Activated naive CD4-positive, alpha-beta T cell treated with anti-CD3 and anti-CD28 coated beads, Interleukin-2, amount 50 U/mL, for 16 hours (primary cell): ENCODE measurements at places on chromosomes 16 and 17.

DNA sequence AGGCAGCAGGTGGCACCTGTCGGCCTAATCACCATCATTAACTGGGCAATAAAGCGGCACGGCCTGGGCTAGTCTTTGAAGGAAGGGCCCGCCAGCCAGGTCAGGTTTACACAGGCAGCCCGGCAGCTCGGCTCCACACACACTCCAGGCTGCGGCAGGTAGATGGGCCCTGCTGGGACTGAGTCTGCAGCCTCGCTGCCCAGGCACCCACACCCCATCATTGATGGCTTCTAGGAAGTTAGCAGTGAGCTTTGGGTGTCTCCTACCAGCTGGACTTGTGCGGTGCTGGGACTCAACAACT, 6.8 kb upstream of the FOXN1 start:
- DNase-seq: no peak

DNA sequence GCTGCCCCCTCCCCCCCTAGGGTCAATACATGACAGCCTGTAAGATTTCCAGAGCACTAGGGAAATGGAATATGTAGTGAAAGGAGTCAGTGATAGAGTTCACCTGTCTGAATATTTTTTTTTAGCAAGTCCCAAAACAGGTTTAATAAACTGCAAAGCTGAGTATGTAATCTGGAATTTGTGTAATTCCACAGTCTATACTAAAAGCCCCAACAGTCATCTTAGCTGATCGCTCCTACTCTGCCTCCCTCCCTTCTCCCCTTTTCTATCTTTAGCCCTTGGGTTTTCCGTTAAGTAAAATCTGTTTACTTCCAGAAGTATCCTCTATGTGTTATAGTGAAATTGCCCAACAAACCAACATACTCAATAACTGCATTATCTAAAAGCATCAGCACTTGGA, 3.5 kb downstream of the CDH13 start:
- DNase-seq: no peak

DNA sequence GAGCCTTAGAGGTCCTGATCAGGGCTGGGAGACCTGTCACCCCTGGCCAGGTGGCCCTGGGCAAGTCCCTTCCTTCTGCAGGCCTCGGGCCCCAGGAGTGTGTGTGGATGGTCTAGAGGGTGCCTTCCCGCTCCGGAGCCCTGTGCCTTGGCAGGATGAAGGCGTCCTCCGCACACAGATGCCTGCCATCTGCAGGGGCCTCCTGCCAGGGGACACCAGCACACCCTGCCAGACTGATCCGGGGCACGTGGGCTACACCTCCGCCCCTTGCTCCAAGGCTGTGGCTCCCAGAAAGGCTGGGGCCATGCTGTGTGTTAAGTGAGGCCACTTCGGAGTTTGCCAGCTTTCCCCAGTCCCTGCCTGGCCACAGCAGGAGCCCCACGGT, 30.7 kb downstream of the NPTX1 start:
- no peak for DNase-seq

- DNase-seq: peak; percentile 44
Observed at GRCh38 chr17:39002991-39003715, 36.0 kb upstream of the FBXO47 start.

DNA sequence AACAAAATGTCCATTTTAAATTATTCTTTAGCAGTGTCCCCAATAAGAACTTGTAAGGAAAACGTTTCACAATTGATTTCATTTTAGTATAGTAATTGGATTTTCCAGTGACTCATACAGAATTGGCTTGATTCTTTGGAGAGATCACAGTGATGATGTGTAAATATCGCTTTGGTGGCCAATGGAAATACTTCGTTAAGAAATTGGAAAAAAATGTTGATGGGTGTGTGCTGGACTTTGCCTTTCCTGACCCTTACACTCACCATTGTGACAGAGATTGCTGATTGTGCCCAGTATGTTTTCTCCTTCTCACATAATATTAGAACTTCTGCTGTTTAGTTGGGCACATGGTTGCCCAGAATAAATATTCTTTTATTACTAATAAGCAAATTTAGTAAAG, 7.4 kb upstream of the EFCAB13 start:
- DNase-seq: no peak

DNA sequence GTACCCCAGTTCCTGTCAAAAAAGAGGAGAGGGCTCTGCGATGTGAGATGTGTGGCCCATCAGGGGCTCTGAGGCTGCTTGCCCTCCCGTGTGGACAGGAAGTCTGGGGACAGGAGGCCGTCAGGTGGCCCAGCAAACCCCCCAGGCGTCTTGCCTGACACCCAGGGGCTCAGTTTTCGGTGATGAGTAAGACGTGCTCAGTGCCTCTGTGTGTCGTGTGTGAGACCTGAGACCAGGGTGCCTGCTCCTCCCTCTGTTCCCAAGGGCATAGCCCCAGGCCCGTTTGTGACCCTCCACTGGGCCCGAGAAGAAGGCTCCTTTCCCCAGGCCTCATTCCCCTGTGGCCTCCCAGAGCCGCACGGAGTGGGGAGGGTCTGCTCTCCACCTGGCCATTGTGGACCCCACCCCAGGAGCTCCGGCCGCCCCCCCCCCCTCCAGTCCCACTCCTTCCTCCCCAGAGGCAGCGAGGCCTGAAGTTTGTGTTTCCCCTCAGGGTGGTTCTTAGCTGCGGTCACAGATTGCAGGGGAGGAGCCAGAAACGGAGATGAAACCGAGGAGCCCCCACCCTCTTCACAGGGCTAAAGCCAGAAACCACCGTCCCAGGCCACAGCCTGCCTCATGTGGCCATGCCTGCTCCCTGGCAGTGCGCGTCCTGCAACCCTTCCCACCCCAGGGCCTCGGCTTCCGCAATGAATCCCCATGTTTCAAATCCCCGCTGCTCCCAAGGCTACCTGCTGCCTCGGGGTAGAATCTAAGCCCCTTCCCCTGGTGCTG, 4.9 kb upstream of the ACTG1 start:
- no peak for DNase-seq

DNA sequence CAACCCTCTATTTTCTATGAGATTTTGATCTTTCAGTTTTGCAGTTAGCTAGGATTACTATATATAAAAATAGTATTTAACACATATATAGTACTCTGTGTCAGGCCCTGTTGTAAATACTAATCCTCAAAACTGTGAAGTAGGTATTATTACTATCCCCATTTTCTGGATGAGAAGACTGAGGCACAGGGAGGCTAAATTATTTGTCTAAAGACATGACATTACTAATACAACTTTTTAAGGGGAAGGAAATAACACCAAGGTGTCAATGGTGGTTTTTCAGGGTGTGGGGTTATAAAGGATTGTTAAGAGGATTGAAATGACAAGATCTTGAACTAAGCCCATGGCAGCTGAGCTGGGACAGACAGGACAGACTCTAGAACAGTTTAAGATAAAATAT, 4.1 kb upstream of the WSB1 start:
- no peak for DNase-seq

DNA sequence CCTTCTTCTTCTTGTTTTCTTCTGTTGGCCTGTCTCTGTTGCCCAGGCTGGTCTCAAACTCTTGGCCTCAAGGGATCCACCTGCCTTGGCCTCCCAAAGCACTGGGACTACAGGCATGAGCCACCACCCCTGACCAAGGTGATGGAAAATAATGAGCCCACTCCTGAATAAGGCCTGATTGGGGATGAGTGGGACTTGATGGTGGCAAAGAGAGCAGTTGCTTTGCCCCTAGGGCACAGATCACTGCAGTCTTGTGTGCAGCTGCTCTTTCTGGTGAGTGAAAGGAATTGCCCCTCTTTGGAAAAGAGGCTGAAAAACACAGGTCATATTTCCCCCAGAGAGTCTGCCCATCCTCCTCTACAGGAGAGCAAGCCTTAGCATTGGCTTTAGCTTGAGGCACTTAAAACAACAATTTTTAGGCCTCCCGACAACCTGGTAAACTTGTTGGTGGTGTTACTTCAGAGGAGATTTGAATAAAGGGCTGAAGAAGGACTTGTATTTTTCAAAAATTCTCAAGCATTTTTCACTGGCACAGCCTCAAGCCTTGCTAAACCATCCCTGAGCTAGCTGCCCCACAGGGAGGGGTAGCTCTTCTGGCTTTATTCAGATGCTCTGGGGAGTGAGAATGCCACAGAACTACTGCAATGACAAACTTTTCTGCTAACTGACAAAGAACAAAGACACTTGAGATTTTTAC, 6.1 kb upstream of the PDP2 start:
- no peak for DNase-seq

DNA sequence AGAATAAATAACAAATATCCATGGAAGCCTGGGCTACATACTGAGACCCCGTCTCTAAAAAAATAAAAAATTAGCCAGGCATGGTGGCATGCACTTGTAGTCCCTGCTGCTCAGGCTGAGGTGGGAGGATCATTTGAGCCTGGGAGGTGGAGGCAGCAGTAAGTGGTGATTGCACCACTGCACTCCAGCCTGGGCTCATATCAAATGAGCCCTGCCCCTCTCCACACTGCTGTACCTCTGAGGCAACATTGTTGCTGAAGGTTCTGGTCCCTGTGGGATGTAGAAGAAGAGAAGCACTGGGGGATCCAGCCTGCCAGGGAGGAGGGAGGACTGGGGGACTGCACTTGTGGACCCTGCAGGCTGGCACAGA, 11.4 kb upstream of the ARHGAP23 start:
- no peak for DNase-seq

- DNase-seq: no peak
Observed at GRCh38 chr16:52932321-52932720, 120.4 kb downstream of the CHD9NB start.

- DNase-seq: no peak
Observed at GRCh38 chr16:86122681-86123342, 223.8 kb downstream of the IRF8 start.

DNA sequence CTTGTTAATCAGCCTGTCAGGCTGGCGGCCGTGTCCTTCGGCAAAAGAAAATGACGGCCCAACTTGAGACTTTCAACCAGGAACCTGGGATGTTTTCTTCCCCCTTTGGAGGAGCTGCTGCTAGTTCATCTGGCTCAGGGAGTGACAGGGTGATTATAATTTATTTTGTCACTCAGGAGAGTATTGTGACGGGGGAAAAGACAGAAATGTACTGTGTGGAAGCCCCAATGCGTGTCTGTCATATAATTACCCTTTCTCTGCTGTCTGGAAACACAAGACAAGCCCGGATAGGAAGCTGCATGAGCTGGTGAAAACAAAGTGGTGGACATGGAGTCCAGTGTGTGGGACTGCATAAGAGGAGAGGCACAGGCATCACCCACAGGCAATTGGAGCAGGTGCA, 326.2 kb upstream of the HSBP1 start:
- no peak for DNase-seq

- no peak for DNase-seq
Observed at GRCh38 chr17:42460371-42460770, 1.7 kb downstream of the ATP6V0A1 start.

DNA sequence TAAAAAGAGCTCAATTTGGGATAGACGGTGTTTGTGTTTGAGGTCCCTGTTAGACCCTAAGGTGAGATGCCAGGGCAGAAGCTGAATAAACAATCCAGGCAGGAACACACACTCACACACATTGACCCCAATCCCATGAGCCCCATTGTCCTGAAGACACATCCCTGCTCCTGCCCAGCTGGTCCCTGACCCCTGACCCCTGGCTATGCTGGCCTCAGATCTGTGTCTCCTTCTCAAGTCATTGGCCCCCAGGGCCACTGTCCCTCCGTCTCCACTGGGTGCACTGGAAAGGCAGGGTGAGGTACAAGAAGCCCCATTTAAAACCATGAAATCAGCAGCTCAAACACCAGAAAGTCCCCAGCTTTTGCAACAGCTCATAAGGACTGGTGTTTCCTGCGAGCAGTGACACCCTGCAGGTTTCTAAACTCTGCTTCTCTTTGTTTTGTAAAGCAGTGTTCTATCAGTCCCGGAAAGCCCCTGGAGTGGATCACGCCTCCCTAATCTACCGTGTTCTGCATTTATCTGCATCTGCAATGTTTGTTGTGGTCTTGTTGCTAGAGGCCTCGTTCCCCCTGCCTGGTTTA, 18.0 kb upstream of the ASGR2 start:
- DNase-seq: peak; percentile 62

DNA sequence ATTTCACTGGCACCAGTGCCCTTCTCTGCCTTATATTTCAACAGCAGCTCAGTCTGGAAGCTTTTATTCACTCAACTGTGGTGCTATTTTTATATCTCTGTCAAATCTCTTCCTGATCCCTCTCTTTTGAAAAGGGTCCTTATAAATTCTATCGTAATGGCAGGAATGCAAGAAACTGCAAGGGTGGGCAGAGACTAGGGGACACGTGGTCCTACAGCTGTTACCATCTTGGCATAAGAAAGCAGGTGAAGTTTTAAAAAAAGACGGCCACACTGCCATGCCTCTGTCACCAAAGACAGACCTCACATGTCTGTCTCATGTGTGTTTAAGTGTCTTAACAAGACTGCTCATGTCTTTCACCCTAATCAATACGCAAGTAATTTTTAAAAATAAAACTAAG, 368.4 kb upstream of the CDH11 start:
- no peak for DNase-seq

GRCh38 chr16:47493381-47494337, 32.5 kb downstream of the PHKB start:
- DNase-seq: no peak

- DNase-seq: no peak
Observed at GRCh38 chr16:58177353-58177710, 20.6 kb downstream of the CSNK2A2 start.

DNA sequence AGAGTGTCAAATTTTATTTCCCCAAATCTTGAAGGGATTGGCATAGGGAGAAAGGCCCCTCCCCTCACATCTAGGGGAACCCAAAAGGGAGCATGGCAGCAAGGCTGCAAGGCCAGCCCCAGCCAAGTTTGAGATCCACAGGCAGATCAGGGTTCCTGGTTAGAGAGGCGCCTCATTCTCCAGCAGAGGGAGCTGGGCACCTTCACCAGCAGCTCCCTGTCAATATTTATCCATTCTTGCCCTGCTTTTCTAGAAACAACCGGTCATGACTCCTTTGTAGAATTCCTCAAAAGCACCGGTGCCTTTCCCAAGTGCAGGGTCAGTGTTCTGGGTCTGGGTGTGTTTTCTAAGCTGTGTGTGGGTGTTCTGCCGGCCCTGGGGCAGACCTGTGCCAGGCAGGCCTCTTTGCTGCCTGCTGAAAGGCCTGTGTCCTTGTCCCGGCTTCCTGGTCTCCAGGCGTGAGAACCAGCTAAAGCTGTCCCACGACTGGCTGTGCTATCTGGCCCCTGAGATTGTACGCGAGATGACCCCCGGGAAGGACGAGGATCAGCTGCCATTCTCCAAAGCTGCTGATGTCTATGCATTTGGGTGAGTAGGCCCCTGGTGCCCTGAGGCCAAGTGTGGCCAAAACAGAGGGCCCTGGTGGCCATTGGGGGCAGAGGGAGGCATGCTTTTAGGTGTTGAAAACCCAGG, 21.2 kb upstream of the LGALS9 start:
- no peak for DNase-seq
